Stimulated activated naive CD4-positive, alpha-beta T cell (primary cell): ENCODE measurements at places on chromosomes 4 and X.

DNA sequence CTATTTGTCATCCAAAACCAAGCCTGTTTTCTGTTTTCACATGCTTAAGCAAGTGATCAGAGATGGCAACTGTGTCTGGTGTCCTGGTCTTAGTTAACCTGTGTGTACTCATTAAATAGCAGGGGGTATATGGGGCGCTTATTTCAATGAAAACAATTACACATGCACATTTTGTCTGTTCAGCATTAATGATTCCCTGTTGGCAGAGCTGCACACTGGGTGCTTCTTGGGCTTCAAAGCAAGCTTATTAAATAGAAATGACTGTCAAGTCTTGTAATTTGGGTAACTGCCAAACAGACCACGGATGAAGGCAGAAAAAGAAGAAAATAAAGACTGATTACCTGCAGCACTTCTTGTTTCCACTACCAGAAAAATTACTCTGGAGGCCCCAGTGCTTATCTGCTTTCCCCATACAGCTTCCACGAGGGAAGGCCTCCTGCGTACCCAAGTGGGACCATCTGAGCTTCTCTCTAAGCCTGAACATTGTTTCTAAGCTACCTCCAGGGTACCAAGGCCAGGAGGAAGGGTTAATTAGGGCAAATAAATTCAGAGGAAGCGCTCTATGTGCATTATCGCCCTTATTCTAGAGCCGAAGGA is 107.2 kb upstream of the TBL1X start:
- no peak for DNase-seq

- DNase-seq = no peak
These were observed 39.5 kb downstream of the PCDH10 start for GRCh38 chr4:133188433-133189146.

DNA sequence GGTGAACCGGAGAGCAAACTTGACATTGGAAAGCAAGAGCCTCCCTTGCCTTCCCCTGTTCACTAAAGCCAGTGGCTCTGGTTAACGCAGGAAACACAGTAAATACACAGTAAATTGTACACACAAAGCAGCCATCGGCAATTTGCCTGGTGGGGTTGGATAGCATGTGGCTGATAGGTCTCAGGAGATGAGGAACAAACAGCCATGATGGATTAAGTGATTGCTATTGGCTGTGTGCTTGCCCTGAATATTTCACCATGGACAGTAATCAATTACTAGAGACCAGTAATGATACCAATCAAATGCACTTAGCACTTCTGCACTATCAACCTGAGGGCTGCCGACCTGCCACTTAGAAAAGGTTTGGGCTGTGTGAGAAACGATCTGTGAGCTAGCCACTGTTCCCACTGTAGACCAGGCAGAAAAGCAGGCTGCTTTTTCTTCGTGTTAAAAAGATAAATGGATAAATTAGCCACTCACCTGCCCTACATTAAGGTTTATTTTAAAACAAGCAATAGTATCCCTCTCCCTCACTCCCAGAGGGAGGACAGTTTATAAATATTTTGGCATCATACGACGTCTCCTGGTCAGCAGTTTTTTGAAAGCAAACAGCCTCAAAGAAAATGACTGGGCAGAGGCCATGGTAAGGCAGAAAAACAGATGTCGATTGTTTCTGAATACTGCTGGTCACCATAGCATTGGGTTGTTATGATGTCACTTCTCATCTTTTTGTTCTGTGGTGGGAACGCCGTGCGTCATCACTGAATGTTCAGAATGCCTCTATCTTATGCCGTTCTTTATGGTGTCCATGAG is 167.1 kb downstream of the MAML3 start:
- DNase-seq = no peak

- no peak for DNase-seq
These were observed 76.7 kb upstream of the GALNT7 start for GRCh38 chr4:173091958-173092357.

DNA sequence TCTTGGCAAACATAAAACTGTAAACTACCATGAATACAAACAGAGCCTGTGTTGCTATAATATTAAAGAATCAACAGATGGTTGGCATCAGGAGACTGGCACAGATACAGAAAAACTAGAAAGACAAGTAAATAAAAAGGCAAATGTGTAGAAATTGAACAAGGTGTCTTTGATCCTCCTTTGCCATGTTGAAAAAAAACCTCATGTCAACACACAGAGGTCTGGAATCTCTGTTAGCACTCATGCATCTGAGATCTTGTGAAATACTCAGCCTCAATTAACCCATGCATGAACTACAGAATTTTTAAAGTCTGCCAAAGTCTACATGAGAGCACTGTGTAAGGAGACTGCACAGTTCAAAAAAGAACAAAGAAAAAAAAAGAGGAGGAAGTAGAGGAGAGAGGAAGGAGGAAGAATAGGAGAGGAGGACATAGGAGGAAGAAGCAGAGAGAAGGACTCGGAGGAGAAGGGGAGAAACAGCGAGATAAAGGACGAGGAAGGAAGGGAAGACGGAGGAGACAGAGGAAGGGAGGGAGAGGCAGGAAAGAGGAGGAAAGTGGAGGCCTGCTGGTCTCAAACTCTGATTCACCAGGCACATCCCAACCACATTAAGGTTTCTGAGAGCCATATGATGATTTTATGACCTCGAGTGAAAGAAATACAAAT is 52.8 kb downstream of the PRDM5 start:
- DNase-seq = no peak

DNA sequence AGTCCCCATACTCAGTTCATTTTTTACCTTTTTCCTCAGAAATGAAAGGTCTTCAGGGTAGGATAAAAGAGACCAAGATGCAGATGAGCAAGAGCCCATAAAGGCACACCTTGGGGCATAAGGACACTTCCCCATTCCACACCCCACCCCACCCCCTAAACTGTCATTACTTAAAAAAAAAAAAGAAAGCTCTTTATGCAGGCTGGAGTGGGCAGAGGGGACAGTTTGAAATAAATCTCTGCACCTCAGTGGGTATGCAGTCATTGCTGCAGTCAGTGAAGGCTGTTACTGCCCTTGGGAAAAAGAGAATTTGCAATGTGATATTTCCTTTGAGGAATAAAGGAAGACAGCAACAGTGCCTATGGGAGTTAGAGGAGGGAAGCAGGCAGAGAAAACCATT is 137.5 kb downstream of the ANK2 start:
- DNase-seq = no peak

DNA sequence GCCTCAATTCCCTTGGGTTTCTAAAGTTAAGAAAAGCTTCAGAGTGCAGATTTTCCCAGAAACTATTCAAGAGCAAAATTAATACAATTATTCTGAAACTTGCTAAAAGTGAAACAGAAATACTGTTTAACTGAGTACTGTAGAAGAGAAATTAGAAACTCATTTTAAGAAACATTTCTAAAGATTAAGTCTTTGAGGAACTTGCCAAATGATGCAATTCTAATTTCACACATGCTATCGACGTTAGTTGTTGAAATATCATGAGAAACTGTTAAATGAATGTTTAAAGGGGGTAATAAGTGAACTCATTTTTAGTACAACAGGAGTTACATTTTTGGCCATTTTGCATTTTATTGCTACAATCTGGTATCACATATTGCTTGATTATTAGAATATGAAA is 125.3 kb upstream of the MAOA start:
- DNase-seq = no peak

- DNase-seq = no peak
These were observed 30.7 kb upstream of the SPANXN4 start for GRCh38 chrX:142994988-142995387.

DNA sequence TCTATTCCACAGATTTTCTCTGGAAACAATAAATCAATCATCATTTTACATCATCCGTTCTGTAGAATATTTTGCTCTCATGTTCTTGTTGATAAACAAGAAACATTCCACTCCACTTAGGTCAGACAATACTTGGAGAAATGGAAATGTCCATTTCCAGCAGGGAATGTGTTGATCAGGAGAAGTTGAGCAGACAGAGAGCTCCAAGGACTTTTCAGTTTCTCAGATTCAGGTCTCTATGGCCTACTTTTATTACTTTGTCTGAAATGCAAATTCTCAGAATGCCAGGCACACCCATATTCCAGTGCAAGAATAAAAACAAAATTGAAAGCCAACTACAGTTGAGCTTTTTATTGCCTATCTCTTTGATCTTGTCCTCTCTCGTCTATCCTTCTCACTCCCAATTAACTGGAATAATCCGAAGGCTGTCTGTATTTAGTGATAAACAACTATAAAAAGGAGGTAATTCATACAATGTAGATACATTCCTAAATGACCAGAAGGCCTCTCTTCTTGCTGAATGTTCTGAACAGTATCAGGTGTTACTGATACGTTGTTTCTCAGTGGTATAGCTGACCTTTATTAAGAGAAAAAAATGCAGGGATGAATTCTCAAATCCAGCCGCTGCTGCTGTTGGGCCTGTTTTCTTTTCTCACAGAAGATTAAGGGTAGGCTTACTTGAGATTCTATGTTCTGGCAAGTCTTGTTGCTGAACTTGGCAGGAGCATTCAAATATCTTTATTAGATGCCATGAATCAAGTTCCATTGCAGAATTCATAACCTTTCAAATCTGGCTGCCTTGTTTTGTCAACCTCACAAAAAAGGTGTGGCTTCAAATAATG is 72.1 kb downstream of the HPGD start:
- no peak for DNase-seq
